ENCODE measurements at places on chromosomes 1 and 21. TPM values are rescaled to one million over a fixed set of nuclear protein-coding genes. Genes with fewer than 3 reads are reported as not detected.

DNA sequence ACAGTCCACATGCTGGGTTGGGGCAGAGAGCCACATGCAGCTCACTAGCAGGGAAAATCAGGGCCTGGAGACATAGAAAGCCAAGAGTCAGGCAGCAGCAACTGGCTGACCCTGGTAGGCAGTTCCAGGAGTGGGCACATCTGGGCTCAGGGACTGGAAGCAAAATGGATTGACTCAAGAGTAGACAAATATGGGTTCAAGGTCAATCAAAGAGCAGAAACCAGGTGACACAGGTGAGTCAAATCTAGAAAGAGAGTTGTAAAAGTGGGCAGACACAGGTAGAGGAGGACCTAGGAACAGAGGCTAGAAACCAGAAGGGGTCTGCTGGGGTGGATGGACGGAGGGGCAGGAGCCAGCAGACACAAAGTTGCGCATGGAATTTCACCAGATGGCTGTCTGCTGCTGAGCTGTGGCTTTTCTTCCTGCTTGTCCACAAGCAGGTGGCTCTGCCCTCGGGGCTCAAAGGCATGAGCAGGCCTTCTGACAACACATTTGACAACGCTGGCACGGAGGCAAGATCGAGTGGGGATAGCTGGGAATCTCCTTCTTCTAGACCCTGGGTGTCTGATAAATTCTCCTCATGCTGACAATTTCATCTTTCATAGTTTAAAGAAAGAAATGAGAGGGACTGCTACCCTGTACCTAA lies 40.8 kb upstream of the IGSF3 start:
- H3K4me3 ChIP-seq: no peak overlapping the region
- peaks cover 13% of the 10 kb centered on the region for H3K4me1 ChIP-seq
- H3K27me3 ChIP-seq: no peaks in the 10 kb centered on the region
- no peak overlapping the region for H3K27ac ChIP-seq
- no peaks in the 10 kb centered on the region for H3K36me3 ChIP-seq
- DNase-seq: no peak

DNA sequence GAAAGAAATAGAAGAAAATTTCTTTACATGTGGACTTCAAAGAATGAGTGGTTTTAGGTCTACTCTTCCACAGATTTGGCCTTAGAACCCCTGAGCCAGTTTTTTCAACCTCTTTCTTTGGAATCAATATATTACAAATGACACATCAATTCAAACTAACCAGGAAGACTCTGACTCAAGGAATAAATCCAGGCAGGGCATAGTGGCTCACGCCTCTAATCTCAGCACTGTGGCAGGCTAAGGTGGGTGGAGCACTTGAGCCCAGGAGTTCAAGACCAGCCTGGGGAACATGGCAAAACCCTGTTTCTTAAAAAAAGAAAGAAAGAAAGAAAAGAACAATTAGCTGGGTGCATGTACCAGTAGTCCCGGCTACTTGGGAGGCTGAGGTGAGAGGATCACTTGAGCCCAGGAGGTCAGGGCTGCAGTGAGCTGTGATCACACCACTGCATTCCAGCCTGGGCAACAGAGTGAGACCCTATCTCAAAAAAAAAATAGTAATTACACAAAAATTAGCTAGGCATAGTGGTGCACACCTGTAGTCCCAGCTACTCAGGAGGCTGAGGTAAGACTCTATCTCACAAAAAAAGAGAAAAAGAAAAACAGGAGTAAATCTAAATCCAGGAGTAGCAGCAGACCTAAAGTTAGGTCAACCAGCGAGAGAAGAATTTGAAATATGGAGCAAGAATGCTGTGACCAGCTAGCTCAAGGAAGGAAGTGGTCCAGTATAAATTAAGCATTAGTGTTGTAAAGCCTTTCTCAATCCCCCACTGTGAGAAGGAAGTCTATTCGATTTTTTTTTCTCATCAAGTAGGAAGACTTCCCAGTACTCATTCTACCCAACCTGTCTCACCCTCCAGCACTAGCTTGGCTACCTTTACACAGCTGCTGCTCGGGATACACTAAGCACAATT lies 1.9 kb downstream of the SORT1 start:
- H3K27ac ChIP-seq: no peak overlapping the region
- DNase-seq: no peak
- H3K4me3 ChIP-seq: no peak overlapping the region
- peaks cover 47% of the 10 kb centered on the region for H3K27me3 ChIP-seq
- no peaks in the 10 kb centered on the region for H3K36me3 ChIP-seq

- peaks cover 39% of the 10 kb centered on the region for H3K36me3 ChIP-seq
- H3K27me3 ChIP-seq: no peaks in the 10 kb centered on the region
- no peak overlapping the region for H3K4me3 ChIP-seq
- no peaks in the 10 kb centered on the region for H3K4me1 ChIP-seq
- H3K27ac ChIP-seq: no peak overlapping the region
Observed at GRCh38 chr1:41535716-41536115, 51.2 kb upstream of the EDN2 start.

The RNU1-2 gene
- 1,386 TPM for total RNA-seq

DNA sequence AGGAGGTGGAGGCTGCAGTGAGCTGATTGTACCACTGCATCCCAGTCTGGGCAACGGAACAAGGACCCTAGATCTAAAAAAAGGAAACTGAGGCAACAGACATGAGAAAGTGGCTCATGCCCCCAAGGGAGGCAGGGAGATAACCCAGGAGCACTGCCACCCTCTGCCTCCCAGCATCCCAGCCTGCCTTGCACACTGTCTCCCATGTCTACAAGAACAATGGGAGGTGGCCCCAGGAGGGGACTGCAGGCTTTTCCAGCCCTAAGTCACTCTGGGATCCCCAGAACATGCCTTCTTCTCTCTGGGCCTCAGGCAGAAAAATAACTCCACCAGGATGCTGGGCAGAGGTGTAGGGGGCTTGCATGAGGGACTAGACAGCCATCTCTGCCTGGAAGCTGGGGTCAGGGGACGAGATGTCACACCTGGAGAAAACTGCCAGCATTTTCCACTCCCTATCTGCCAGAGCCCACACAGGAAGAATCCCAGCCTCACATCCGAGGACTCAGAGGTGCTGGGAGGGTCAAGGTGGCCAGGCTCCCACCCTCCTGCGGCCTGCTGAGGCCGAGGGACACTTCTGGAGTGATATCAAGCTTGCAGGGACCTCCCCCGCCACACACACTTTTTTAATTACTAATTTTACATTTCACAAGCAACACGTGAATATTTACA lies 21.4 kb downstream of the RUNX3 start:
- H3K4me3 ChIP-seq: no peak overlapping the region
- no peak overlapping the region for H3K27ac ChIP-seq
- H3K36me3 ChIP-seq: peaks cover 55% of the 10 kb centered on the region
- DNase-seq: no peak
- no peaks in the 10 kb centered on the region for H3K27me3 ChIP-seq

- no peaks in the 10 kb centered on the region for H3K4me1 ChIP-seq
- H3K4me3 ChIP-seq: no peak overlapping the region
- no peak for DNase-seq
Observed at GRCh38 chr1:218787826-218788225, 385.9 kb upstream of the LYPLAL1 start.

DNA sequence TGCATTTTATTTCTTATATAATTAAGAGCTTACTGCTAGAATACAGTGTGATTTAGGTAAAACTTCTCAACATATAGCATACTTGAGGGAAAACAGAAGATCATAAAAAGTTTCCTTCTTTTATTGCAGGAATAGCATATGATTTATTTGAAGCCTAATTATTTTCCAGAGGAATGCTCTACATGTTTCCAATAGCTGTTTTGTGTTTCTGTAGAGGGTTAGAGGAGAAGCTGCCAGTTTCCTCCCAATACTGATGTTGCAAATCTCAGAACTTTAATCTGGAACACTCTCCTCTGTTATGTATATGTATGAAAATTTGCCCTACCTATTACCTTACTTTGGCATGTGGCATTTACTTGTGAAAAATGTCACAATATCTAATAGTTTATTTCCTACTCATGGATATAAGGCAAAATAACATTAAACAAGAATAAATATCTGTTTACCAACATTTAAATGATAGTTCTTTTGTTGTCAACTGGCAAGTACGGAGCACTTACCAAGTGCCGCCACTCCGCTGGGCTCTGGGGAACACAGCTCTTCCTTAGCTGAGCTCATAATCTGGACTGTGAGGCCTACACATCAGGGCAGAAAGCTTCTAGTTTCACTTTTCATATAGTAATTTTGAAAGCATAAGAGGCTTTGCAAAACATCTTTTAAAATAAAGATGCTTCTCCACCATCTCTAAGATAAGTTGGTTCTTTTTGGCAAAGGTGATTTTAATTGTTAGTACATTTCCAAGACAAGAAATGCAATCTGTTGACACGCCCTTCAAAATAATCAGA lies 239.8 kb upstream of the C1orf105 start:
- H3K27ac ChIP-seq: peak overlapping the region; percentile 89
- H3K4me3 ChIP-seq: peak overlapping the region; percentile 67
- no peaks in the 10 kb centered on the region for H3K27me3 ChIP-seq
- H3K36me3 ChIP-seq: no peaks in the 10 kb centered on the region

Measured in activated naive CD4-positive, alpha-beta T cell treated with anti-CD3 and anti-CD28 coated beads for 36 hours (primary cell).